Endothelial cell (in vitro differentiated cells): ENCODE measurements at places on chromosomes 12 and 14. TPM values are rescaled to one million over a fixed set of nuclear protein-coding genes. Genes with fewer than 3 reads are reported as not detected.

The CCND2 gene
- total RNA-seq, result 88.1 TPM

The NID2 gene
- total RNA-seq, result 80.8 TPM

The TAS2R7 gene
- not detected for total RNA-seq

The HOXC9 gene
- total RNA-seq, result 0.28 TPM

The SLC38A4 gene
- not detected for total RNA-seq

The NRXN3 gene
- total RNA-seq, result 2.3 TPM

The CIDEB gene
- total RNA-seq, result 0.82 TPM

- peak; percentile 17 for DNase-seq
- peaks cover 6% of the 10 kb centered on the region for H3K27me3 ChIP-seq
- H3K4me1 ChIP-seq, result peaks cover 12% of the 10 kb centered on the region
- H3K27ac ChIP-seq, result no peak overlapping the region
- H3K36me3 ChIP-seq, result no peaks in the 10 kb centered on the region
- H3K4me3 ChIP-seq, result no peak overlapping the region
Measured at GRCh38 chr12:70919597-70920035, 922 bp downstream of the PTPRR start.

- H3K27me3 ChIP-seq, result no peaks in the 10 kb centered on the region
- H3K4me1 ChIP-seq, result no peaks in the 10 kb centered on the region
- H3K36me3 ChIP-seq, result peaks cover 42% of the 10 kb centered on the region
- DNase-seq, result no peak
- H3K27ac ChIP-seq, result no peak overlapping the region
Measured at GRCh38 chr14:103656031-103656755, 27.2 kb downstream of the KLC1 start.

DNA sequence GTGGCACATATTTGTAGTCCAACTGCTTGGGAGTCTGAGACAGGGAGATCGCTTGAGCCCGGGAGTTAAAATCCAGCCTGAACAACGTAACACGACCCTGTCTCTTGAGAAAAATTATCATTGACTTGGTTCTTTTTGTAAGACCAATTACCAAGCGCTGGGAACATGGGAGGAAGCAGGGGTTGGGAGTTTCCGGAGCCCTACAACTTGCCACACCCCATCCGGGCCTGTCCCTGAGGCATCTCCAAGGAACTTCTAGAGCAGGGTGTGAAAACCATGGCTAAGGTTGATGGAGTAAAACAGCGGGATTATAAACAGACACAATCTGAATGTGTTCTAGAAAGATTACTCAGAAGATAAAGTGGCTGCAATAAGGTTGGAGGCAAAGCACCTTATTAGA is 10.3 kb downstream of the PLXNC1 start:
- no peaks in the 10 kb centered on the region for H3K4me1 ChIP-seq
- no peak for DNase-seq
- H3K27me3 ChIP-seq, result peaks cover 3% of the 10 kb centered on the region
- H3K36me3 ChIP-seq, result no peaks in the 10 kb centered on the region

- H3K4me1 ChIP-seq, result peaks cover 7% of the 10 kb centered on the region
- peaks cover 1% of the 10 kb centered on the region for H3K27me3 ChIP-seq
- H3K27ac ChIP-seq, result no peak overlapping the region
- no peak overlapping the region for H3K4me3 ChIP-seq
- H3K36me3 ChIP-seq, result no peaks in the 10 kb centered on the region
Measured at GRCh38 chr14:63474111-63474510, 69.1 kb downstream of the PPP2R5E start.

DNA sequence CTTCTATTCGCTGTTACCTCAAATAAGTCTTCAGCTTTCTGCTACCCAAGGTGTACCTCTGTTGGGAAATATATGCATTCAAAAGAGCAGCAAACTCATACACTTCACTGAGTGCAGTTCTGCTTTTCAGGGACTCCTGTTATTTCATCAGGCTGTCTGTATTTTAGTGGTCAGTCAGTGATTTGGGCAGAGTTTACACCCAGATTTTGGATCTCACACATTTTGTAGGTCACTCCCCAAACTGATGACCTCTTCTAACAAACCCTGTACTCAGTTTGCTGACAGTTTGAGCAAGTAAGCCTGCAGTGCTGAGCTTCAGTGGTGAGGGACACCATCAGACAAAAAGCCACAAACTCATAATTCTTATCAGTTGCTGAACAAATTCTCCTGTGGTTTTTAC is 8.2 kb upstream of the WASHC4 start:
- H3K27ac ChIP-seq, result no peak overlapping the region
- H3K27me3 ChIP-seq, result peaks cover 6% of the 10 kb centered on the region
- H3K4me3 ChIP-seq, result no peak overlapping the region
- H3K36me3 ChIP-seq, result peaks cover 7% of the 10 kb centered on the region

DNA sequence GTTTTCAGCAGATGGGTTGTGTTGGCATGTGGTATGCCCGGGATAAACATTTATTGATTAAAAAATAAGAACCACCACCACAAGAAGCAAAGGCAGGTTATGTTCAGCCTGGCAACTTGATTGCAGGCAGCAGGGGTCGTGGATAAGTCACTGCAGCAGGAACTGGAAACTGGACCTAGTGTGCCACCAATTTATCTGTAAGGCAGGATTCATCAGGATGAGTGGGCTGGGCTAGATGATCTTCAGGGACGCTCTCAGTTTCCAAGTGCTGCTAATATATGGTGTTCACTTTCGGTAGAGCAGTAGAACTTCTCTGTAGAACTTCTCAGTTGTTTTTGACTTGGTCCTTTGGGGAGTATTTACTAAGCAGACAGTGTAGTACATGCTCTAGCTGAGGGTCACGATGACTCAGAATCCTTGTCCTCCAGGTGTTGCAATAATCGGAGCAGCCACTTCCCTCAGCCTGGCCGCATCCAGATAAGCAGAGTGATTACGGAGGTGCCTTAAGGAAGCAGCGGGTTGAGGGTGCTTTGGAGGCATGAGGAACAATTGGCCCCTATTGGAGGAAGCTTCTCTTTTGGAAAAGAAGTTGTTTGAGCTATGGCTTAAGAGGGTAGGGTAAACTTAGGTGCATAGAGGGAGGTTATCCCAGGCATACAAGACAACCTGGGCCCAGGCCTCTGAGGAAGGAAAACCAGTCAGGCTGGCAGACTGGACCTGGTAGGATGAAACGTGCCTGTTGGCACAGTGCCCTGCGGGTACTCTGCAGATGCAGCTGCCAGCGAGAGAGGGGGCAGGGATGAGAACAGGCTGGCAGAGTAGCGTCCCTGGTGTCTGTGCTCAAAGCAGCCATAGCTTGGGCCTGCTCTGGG is 104.0 kb downstream of the GPR135 start:
- no peak overlapping the region for H3K27ac ChIP-seq
- peaks cover 9% of the 10 kb centered on the region for H3K27me3 ChIP-seq
- H3K4me1 ChIP-seq, result peaks cover 14% of the 10 kb centered on the region
- DNase-seq, result no peak
- peaks cover 45% of the 10 kb centered on the region for H3K36me3 ChIP-seq

- H3K27ac ChIP-seq, result no peak overlapping the region
- H3K27me3 ChIP-seq, result peaks cover 6% of the 10 kb centered on the region
- DNase-seq, result no peak
Measured at GRCh38 chr12:33245434-33245833, 194.2 kb downstream of the SYT10 start.

DNA sequence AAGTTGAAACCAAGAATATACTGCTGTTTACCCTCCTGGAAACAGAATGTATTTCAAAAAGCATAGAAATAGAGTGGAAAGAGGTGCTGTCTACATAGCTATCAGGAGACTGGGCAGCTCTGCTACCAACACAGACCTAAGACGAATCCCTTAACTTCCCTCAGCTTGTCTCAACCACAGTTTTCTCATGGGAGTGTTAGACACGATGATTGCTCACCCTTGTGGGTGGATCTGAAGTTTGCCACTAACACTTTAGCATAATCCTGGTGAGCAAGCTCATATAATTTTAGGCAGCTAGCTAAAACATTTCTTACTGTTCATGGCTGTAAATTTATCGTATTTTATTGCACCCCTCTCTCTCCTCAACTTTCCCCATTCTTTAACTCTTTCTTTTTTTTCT is 38.5 kb downstream of the C12orf75 start:
- no peak for DNase-seq
- no peaks in the 10 kb centered on the region for H3K27me3 ChIP-seq
- H3K4me1 ChIP-seq, result peaks cover 2% of the 10 kb centered on the region
- no peak overlapping the region for H3K27ac ChIP-seq

DNA sequence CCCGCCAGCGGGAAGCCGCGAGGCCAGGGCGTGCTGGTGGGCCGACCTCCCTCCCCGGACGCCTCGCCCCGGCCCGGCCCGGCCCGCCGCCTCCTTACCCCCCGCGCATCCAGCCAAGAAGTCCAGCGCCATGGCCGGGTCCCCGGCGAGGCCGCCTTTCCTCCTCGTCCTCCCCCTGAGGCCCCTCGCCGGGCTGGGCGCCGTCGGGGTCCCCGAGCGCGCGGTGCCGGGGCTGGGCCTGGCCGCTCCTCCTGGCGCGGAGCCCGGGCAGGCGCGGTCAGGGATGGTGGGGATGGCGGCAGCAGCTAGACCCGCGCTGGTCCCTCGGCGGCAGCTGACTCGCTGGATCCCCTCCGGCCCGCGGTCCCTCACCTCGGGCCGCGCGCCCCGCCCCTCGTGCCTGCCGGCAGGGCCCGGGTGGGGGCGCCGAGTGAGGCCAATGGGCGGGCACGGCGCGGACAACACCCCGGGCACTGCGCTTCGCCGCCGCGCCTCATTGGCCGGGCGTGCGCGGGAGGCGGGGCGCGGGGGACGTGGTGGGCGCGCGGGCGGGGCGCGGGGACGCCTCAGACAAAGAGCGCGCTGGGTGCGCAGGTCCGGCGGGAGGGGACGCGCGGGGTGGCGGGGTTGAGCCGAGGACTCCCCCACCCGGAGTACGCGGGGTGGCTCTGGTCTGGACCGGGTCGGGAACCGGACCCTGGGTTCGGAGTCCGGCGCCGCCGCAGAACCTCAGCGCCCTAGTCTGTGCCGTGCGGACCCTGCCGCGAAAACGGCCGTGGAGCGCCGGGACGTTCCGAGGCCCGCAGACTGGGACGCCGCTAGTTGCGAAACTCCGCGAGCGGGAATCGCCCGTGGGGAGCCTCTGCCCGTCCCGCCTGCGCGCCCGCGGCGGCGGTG is at the start of gene SLC25A29:
TSS of gene SLC25A29 (minus strand) at position 344 of the 897 bp plus-strand sequence. CDS start at position 132, 212 bp downstream.
- H3K27me3 ChIP-seq, result peaks cover 7% of the 10 kb centered on the region
- peak within 1 kb of the TSS; percentile 96 for H3K4me3 ChIP-seq
- peaks cover 40% of the 10 kb centered on the region for H3K4me1 ChIP-seq
- H3K36me3 ChIP-seq, result peaks cover 6% of the 10 kb centered on the region
- H3K27ac ChIP-seq, result peak within 1 kb of the TSS; percentile 61

- no peak overlapping the region for H3K27ac ChIP-seq
- no peaks in the 10 kb centered on the region for H3K36me3 ChIP-seq
- H3K4me1 ChIP-seq, result no peaks in the 10 kb centered on the region
- H3K4me3 ChIP-seq, result no peak overlapping the region
- H3K27me3 ChIP-seq, result peaks cover 2% of the 10 kb centered on the region
Measured at GRCh38 chr12:102740141-102740955, 176.7 kb downstream of the PAH start.

DNA sequence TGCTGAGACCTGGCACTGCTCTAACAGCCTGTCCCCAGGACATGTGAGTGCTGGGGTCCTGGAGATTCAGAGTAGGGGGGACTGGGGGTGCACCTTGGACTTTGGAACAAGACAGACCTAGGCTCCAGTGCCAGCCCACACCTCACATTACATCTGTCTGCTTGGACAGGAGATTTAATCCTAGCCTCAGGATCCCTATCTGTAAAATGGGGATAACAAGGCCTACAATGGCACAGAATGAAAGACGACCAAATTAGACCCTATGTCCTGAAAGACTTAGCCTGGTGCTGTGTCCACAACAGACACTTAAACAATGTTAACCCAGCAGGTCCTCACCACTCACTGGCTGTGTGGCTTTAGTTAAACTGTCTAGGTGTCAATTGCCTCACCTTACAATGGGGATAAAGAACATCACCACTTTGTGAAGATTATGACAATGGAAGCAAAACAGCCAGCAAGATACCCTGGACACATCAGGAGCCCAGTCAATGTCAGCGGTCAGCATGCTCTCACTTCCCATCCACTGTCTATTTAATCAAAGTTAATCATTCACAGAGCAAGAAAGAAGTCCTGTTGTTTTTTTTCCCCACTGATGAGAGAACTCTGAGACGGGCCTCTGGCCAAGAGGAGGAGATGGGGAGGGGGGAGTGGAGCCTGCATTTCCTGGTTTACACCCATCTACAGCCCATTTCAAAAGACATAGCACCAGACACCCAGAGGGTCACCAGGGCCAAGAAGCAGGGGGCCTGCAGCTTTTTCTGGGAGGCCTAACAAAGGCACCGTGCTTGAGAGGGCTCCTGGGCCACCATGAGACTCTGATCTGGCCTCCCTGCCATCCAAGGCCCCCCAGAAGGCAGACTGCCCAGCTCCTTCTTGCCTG is 40.6 kb downstream of the ACTN1 start:
- no peak for DNase-seq
- peaks cover 4% of the 10 kb centered on the region for H3K36me3 ChIP-seq
- H3K4me3 ChIP-seq, result no peak overlapping the region
- no peak overlapping the region for H3K27ac ChIP-seq
- peaks cover 53% of the 10 kb centered on the region for H3K4me1 ChIP-seq

GRCh38 chr14:80434574-80435321 is 223.4 kb upstream of the DIO2 start:
- H3K36me3 ChIP-seq, result no peaks in the 10 kb centered on the region
- no peak overlapping the region for H3K4me3 ChIP-seq

- H3K27ac ChIP-seq, result no peak overlapping the region
- H3K36me3 ChIP-seq, result no peaks in the 10 kb centered on the region
- no peaks in the 10 kb centered on the region for H3K4me1 ChIP-seq
- DNase-seq, result no peak
- no peaks in the 10 kb centered on the region for H3K27me3 ChIP-seq
- H3K4me3 ChIP-seq, result no peak overlapping the region
Measured at GRCh38 chr12:32877601-32878459, 18.7 kb downstream of the PKP2 start.

GRCh38 chr14:101481557-101481956 is 79.7 kb upstream of the DIO3 start:
- H3K27ac ChIP-seq, result no peak overlapping the region
- H3K36me3 ChIP-seq, result no peaks in the 10 kb centered on the region
- no peak for DNase-seq
- peaks cover 4% of the 10 kb centered on the region for H3K27me3 ChIP-seq

- peak overlapping the region; percentile 79 for H3K4me3 ChIP-seq
- DNase-seq, result no peak
- peak overlapping the region; percentile 98 for H3K27ac ChIP-seq
- peaks cover 56% of the 10 kb centered on the region for H3K4me1 ChIP-seq
Measured at GRCh38 chr12:118063576-118064391, 2.8 kb upstream of the WSB2 start.
